ENCODE measurements at places on chromosomes 11 and 22.

- peak; percentile 48 for DNase-seq
Measured at GRCh38 chr22:37161443-37161842, 11.7 kb upstream of the IL2RB start.

DNA sequence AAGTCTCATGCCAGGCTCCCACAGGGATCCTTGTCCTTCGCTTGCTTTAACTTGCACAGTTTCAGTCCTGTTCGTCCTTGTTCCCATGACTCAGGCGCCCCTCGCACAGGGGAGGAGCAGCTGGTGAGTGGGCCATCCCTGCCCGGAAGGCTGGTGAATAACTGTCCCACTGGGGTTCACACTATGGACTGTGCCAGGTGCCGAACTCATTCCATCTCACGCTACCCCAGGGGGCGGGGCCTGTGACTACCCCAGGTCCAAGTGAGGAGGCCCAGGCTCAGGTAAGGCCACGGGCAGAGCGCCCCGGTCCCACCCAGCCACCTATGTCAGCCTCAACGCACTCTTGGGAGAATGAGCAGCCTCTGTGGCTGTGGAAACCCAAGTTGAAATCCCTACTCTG lies 7.2 kb upstream of the CARD10 start:
- no peak for DNase-seq

DNA sequence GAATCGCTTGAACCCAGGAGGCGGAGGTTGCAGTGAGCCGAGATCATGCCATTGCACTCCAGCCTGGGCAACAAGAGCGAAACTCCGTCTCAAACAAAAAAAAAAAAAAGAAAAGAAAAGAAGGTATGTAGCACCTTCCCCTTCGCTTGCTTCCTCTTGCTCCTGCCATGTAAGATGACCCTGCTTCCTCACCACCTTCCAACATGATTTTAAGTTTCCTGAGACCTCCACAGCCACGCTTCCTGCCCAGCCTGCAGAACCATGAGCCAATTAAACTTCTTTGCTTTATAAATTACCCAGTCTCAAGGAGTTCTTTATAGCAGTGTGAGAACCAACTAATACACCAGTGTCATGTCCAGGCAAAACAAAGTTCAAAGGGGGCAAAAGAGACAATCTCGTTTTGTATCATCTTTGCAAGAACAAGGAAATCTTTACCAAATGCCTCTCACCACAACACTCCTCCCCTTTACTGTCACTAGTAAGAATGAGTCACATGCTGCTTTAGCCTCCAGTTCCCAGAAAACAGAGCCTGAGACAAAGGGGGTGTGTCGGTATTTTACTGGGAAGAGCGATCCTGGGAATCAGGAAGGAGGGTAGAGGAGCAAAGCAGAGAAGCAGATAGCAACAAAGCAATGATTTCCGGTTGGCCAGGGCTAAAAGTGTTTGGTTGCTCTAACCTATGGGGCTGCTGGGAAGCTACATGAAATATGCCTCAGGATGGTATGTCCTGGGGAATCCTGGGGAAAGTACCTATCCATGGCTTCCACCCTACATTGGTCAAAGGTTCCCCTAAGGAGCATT lies 10.5 kb upstream of the MCHR1 start:
- no peak for DNase-seq

DNA sequence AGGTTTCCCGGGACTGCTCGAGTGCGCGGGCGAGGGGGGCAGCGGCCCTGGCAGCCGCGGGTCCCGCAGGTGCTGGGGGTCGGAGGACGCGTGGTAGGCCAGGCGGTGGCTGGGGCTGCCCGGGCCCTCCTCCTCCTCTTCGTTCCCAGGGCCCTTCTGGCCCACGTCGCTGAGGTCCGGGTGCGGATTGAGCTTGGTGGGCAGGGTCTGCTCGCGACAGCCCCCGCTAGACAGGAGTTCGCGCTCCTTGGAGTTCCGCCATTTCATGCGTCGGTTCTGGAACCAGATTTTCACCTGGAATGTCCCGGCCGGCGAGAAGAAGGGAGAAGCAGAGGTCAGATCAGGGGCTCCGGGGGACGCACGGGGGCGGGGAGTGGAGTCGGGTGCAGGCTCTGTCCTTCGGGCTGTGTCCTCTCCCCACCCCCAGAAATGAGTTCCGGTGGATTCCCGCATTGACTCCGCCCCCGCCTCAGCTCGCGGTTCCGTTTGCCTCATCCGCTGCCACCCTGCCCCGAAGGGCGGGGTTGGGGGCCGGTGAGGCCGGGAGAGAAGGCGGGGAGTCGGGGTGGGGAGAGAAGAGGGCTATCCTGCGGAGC lies 3.9 kb downstream of the DBX1 start:
- peak; percentile 73 for DNase-seq

DNA sequence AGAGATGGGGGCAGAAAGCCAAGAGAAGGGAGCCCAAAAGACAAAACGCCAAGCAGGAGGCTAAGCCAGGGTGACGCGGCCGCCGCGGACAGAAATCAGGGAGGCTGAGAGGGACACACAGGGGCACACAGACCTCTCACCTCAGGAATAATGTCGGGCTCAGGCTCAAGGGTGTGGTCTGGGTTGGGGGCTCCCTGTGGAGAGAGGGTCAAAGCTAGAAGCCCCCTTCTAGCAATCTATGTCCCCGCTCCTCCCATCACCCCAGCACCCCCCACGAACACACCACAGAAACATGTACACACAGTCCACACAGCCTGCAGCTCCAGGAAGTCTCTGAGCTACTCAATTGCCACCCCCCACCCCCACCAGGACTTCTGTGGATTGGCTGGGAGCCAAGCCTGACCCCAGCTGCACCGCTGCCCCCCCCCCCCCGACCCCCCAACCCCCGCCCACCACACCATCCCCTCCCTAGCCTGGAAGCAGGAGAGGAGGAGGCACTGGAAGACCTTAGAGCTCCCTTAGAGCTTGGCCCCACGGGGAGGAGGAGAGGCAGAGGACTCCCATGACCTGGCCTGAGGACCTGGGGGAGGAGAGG lies 6.9 kb downstream of the BCL9L start:
- no peak for DNase-seq

GRCh38 chr11:112478806-112479205 lies 218.1 kb upstream of the PLET1 start:
- no peak for DNase-seq

DNA sequence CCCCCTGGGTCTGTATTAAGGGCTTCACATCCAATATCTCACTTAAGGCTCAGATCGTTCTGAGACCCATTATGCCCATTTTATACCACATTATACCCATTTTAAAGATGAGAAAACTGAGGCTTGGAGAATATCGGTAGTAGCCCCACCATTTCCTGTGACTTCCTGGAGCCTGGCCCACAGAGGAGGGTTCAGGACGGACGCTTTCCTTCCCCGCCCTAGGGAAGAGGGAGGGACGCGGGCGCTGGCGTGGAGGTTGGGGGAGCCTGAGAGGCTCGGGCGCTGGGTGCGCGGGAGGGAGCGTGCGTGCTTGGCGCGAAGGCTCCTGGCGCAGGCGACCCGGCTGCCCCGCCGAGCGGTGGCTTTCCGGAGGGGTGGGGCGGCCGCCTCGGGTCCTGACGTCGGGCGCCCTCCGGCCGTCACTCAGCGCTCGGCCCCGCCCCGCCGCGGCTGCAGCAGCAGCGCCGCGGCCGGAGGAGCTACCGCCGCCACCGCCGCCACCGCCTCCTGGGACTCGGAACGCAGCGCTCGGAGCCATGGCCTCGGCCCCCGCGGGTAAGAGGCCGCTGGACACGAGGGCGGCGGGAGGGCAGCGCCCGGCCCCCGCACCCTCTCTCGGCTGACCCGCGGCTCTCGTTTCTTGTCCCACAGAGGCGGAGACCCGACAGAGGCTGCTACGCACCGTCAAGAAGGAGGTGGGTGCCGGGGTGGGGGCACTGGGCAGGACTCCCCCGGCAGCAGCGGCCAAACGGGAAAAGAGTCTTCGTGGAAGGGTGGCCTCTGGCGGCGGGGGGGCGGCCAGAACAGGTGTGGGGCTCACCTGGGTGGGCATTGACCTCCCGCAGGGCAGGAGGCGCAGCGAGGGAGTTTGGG lies at the start of gene SGSM1:
SGSM1 (plus strand) TSS at position 422 of the 873 bp plus-strand sequence; CDS start at position 537, 115 bp downstream.
- DNase-seq: peak; percentile 77

DNA sequence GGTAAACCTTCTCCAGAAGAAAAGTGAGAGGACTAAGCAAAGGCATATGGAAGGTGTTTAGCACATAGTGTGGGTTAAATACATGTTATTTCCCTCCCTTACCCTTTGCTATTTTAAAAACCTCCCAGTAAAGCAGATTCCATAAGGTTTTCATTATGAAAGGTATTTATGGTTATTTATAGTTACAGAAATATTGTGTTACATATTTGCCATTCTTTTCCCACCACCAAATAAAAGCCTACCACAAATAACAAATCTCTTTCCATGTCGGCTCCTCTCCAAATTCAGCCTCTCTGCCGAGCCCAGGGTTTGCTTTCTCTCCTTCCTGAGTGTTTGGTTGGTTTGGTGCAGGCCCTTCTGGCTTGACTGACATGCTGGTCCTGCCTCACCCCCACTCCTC lies 64.4 kb downstream of the INSC start:
- DNase-seq: no peak

- no peak for DNase-seq
Measured at GRCh38 chr11:11472106-11472505, 119.1 kb upstream of the CSNK2A3 start.
